ENCODE measurements at places on chromosomes 7 and 10. TPM values are rescaled to one million over a fixed set of nuclear protein-coding genes. Genes with fewer than 3 reads are reported as not detected.
A peak's percentile ranks its signal among the peaks of the same experiment; 100 is the strongest.

DNA sequence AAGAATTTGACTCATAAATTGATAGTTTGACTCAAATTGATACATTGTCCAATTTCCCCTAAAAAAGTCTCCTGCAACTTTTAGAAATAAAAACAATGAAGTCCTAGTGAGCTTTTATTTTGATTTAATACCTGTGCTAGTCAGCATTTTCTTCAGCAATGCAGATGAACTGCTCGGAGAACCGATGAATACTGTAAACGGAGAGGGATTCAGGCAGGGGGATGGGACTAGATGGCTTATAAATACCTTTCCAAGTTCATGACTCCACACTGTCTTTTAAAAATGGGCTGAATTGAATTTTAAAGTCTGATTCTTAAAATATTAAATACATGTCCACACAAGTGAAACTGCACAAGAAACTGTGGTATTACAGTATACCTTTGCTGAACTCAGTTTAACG, 12.7 kb downstream of the EEPD1 start:
- no peak overlapping the region for H3K4me3 ChIP-seq
- no peak for DNase-seq
- peaks cover 20% of the 10 kb centered on the region for H3K4me1 ChIP-seq
- no peak overlapping the region for H3K27ac ChIP-seq
- no peaks in the 10 kb centered on the region for H3K36me3 ChIP-seq

DNA sequence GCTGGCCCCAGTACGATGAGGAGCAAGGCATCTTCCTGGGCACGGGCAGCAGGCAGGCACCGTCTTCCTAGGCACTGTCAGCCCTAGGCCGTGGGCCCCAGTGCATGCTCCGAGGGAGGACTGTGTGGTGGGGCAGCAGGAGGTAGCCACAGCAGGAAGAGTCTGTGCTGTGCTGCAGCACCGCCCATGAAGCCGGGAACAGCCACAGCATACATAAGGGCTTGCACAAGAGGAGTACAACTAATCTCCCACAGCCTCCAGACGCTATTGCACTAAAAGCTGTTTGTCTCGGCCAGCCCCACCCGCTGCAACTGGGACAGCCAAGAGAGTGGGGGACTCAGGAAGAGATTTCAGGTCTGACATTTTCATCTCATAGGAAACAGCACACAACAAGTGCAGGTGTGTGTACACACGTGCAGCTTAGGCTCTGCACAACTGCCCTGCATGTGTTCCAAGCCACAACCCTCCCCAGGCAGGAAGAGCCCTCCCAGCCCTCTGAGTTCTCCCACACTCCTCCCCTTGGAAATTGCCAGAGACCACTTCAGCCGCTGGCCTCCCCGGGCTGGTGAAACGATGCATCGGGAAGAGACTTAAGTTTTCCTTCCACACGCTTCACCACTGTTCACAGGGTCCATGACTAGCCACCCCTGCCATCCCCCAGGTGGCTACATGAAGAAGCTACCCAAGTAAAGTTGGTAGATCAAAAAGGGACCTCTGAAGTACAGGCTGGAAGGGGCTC, 88.1 kb upstream of the DDC start:
- no peak for DNase-seq
- H3K27ac ChIP-seq = no peak overlapping the region
- H3K27me3 ChIP-seq = peaks cover 5% of the 10 kb centered on the region
- H3K36me3 ChIP-seq = peaks cover 10% of the 10 kb centered on the region
- no peak overlapping the region for H3K4me3 ChIP-seq
- H3K4me1 ChIP-seq = peaks cover 7% of the 10 kb centered on the region

- DNase-seq = no peak
- no peak overlapping the region for H3K27ac ChIP-seq
- H3K27me3 ChIP-seq = no peaks in the 10 kb centered on the region
- no peak overlapping the region for H3K4me3 ChIP-seq
- H3K36me3 ChIP-seq = no peaks in the 10 kb centered on the region
- H3K4me1 ChIP-seq = peaks cover 3% of the 10 kb centered on the region
These were observed 165.7 kb downstream of the OTUD1 start for GRCh38 chr10:23604613-23605012.

- no peak overlapping the region for H3K4me3 ChIP-seq
- no peak for DNase-seq
- no peaks in the 10 kb centered on the region for H3K36me3 ChIP-seq
- no peaks in the 10 kb centered on the region for H3K27me3 ChIP-seq
- H3K27ac ChIP-seq = no peak overlapping the region
- H3K4me1 ChIP-seq = no peaks in the 10 kb centered on the region
These were observed 16.1 kb upstream of the CAV2 start for GRCh38 chr7:116483271-116483942.

- H3K27ac ChIP-seq = no peak overlapping the region
- no peaks in the 10 kb centered on the region for H3K27me3 ChIP-seq
- H3K4me1 ChIP-seq = no peaks in the 10 kb centered on the region
- H3K36me3 ChIP-seq = no peaks in the 10 kb centered on the region
- H3K4me3 ChIP-seq = no peak overlapping the region
These were observed 120.2 kb upstream of the RAB18 start for GRCh38 chr10:27383595-27384542.

- peaks cover 1% of the 10 kb centered on the region for H3K27me3 ChIP-seq
- H3K4me3 ChIP-seq = no peak overlapping the region
- DNase-seq = no peak
- H3K27ac ChIP-seq = no peak overlapping the region
- no peaks in the 10 kb centered on the region for H3K4me1 ChIP-seq
These were observed 30.0 kb downstream of the MMD2 start for GRCh38 chr7:4929005-4929404.

GRCh38 chr7:81819861-81820260, 50.0 kb upstream of the HGF start:
- DNase-seq = no peak
- peaks cover 10% of the 10 kb centered on the region for H3K4me1 ChIP-seq
- no peak overlapping the region for H3K27ac ChIP-seq
- no peak overlapping the region for H3K4me3 ChIP-seq
- H3K27me3 ChIP-seq = peaks cover 1% of the 10 kb centered on the region
- H3K36me3 ChIP-seq = no peaks in the 10 kb centered on the region

GRCh38 chr10:47165168-47165710, 134.8 kb upstream of the GDF10 start:
- DNase-seq = no peak
- H3K27ac ChIP-seq = no peak overlapping the region
- peaks cover 6% of the 10 kb centered on the region for H3K36me3 ChIP-seq

- no peaks in the 10 kb centered on the region for H3K4me1 ChIP-seq
- H3K36me3 ChIP-seq = no peaks in the 10 kb centered on the region
- no peak for DNase-seq
These were observed 87.4 kb upstream of the RSU1 start for GRCh38 chr10:16904639-16905061.

- DNase-seq = no peak
- H3K4me1 ChIP-seq = no peaks in the 10 kb centered on the region
- H3K27ac ChIP-seq = no peak overlapping the region
- no peaks in the 10 kb centered on the region for H3K27me3 ChIP-seq
These were observed 109.6 kb downstream of the MACC1 start for GRCh38 chr7:20107582-20107981.

DNA sequence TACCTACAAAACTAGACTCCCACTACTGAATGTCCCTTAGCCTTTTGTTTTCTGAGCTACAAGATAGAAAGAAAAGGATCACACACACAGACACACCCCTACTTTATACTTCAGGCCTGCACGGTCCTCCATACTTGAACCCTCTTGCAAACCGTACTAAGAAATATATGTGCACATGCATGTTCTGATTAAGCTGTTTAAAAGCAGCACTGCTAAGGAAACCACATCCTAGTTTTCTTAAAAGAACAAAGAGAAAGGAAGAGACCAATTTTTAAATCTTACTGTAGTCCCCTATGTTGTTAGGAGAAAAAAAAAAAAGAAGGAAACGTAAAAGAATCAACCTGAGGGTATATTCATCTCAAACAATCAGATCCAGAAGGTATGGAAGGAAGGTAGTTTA, 501.2 kb downstream of the PARD3 start:
- H3K4me1 ChIP-seq = peaks cover 6% of the 10 kb centered on the region
- no peak overlapping the region for H3K27ac ChIP-seq
- no peaks in the 10 kb centered on the region for H3K27me3 ChIP-seq

GRCh38 chr10:114638821-114639625, 19.1 kb downstream of the ABLIM1 start:
- H3K4me3 ChIP-seq = no peak overlapping the region
- peaks cover 4% of the 10 kb centered on the region for H3K36me3 ChIP-seq
- no peak overlapping the region for H3K27ac ChIP-seq
- no peak for DNase-seq
- no peaks in the 10 kb centered on the region for H3K4me1 ChIP-seq

DNA sequence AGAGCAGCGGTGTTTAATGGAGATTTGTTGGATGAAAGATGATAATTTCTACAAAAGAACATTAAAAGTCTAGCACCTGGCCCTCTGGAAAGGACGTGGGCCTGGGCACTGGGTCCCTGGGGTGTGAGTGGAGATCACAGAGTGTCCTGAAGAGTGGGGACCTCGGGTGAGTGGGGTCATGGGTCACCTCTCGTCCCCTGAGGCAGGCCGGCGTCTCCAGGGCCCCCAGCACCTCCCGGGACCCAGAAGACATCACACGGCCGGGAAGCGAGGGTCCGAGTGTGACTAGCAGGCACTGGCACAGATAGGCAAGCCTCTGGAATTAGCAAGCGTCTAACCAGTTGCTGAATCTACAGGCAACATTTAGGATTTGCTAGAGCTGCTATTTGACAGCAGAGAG, 257.2 kb downstream of the MAD1L1 start:
- peaks cover 15% of the 10 kb centered on the region for H3K4me1 ChIP-seq
- H3K27me3 ChIP-seq = peaks cover 2% of the 10 kb centered on the region
- H3K4me3 ChIP-seq = no peak overlapping the region
- H3K36me3 ChIP-seq = peaks cover 20% of the 10 kb centered on the region
- peak; percentile 11 for DNase-seq

DNA sequence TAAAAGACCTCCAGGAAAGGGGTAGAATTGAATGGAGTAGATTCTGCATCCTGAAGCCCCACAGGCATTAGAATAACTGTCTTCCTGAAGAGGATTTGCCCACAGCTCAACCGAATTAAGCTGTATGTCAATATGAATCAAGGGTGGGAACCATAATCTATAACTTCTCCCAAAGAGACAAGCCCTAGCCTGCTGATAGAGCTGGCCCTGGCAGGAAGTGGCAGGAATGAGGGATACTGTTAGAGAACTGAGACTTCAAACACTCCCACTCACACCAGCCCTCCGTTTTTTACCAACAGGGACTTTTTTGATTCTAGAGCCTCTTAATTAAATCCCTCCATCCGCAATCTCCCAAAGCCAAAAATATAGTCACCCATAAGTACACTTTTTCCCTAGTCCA, 12.2 kb upstream of the DUSP5 start:
- no peak overlapping the region for H3K4me3 ChIP-seq
- no peaks in the 10 kb centered on the region for H3K36me3 ChIP-seq
- no peak overlapping the region for H3K27ac ChIP-seq
- no peak for DNase-seq
- no peaks in the 10 kb centered on the region for H3K4me1 ChIP-seq

DNA sequence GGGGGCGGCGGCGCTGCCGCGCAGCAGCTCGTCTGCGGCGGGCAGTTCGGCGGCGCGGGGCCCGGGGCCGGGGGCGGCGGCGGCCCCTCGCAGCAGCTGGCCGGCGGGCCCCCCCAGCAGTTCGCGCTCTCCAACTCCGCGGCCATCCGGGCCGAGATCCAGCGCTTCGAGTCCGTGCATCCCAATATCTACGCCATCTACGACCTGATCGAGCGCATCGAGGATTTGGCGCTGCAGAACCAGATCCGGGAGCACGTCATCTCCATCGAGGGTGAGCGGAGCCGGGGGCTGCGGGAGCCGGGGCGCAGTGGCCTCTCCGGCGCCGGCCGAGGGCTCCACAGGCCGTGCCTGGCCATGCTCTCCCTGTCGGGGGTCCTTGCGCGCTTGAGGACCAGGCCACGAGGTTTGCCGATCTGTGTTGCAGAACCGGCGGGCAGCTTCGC, 548 bp downstream of the AGAP3 start:
- H3K27ac ChIP-seq = peak overlapping the region; percentile 91
- peak overlapping the region; percentile 87 for H3K4me3 ChIP-seq
- H3K4me1 ChIP-seq = peaks cover 29% of the 10 kb centered on the region
- peaks cover 42% of the 10 kb centered on the region for H3K27me3 ChIP-seq
- peaks cover 5% of the 10 kb centered on the region for H3K36me3 ChIP-seq

- no peak overlapping the region for H3K4me3 ChIP-seq
- H3K36me3 ChIP-seq = peaks cover 8% of the 10 kb centered on the region
- H3K27me3 ChIP-seq = peaks cover 1% of the 10 kb centered on the region
- no peaks in the 10 kb centered on the region for H3K4me1 ChIP-seq
- DNase-seq = no peak
These were observed 10.6 kb upstream of the ADAM12 start for GRCh38 chr10:126398924-126399323.

- DNase-seq = peak; percentile 55
- H3K4me3 ChIP-seq = peak overlapping the region; percentile 97
- no peaks in the 10 kb centered on the region for H3K36me3 ChIP-seq
- H3K4me1 ChIP-seq = peaks cover 31% of the 10 kb centered on the region
- peaks cover 28% of the 10 kb centered on the region for H3K27me3 ChIP-seq
These were observed 1.4 kb downstream of the ZMIZ1 start for GRCh38 chr10:79070081-79070605.

DNA sequence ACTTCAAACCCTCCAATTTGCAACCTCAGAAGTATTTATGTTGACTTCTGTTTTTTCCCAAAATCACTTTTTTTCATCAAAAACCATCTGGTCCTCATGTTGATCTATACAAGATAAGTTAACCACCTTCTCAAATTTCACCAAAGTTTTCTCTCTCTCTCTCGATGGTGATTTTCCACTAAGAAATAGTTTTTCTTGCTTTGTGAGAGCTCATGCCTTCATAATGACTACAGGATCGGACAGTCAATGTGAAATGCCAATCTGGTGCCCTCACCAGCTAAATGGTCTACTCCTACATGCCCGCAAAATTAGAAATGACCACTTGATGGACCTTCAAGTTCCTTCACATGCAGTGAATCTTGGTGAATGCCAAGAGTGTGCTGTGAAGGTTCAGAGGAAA, 40.4 kb downstream of the CNNM1 start:
- no peaks in the 10 kb centered on the region for H3K36me3 ChIP-seq
- DNase-seq = no peak
- H3K4me3 ChIP-seq = no peak overlapping the region
- H3K4me1 ChIP-seq = no peaks in the 10 kb centered on the region
- peaks cover 4% of the 10 kb centered on the region for H3K27me3 ChIP-seq

DNA sequence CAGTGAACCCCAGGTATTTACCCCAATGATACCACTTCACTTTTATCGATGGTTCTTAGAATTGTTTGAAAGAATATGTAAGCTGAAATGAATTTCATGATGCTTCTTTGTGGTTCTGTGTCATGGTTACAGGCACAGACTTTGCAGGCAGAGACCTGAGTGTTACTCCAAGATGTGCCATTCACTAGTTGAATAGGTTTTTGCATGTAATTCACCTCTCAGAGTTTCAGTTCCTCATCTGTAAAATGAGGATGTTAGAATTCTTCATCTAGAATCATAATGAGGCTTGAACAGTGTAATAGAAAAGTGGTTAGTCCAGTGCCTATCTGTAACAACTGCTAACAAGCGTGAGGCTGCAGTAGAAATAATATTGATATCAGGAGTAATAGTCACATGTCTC, 54.6 kb downstream of the VSTM2A start:
- no peak overlapping the region for H3K4me3 ChIP-seq
- no peaks in the 10 kb centered on the region for H3K4me1 ChIP-seq
- DNase-seq = no peak
- H3K36me3 ChIP-seq = no peaks in the 10 kb centered on the region

NEURL1 gene
- total RNA-seq = 3.1 TPM

SH2D4B gene
- 0.12 TPM for total RNA-seq

CLCN1 gene
- total RNA-seq = 0.56 TPM

ZNF853 gene
- 5.5 TPM for total RNA-seq

SPDYE9 gene
- total RNA-seq = 0.25 TPM

GRID1 gene
- total RNA-seq = 8.0 TPM

CFAP70 gene
- total RNA-seq = 1.3 TPM

TFR2 gene
- 5.1 TPM for total RNA-seq

LDB1 gene
- total RNA-seq = 310 TPM

CALY gene
- 19.8 TPM for total RNA-seq

NOS3 gene
- 0.86 TPM for total RNA-seq

FAM25C gene
- total RNA-seq = not detected

AKR1C4 gene
- not detected for total RNA-seq

TMEM196 gene
- 3.6 TPM for total RNA-seq

THNSL1 gene
- 2.9 TPM for total RNA-seq
